ENCODE measurements at places on chromosomes 7 and 10.

DNA sequence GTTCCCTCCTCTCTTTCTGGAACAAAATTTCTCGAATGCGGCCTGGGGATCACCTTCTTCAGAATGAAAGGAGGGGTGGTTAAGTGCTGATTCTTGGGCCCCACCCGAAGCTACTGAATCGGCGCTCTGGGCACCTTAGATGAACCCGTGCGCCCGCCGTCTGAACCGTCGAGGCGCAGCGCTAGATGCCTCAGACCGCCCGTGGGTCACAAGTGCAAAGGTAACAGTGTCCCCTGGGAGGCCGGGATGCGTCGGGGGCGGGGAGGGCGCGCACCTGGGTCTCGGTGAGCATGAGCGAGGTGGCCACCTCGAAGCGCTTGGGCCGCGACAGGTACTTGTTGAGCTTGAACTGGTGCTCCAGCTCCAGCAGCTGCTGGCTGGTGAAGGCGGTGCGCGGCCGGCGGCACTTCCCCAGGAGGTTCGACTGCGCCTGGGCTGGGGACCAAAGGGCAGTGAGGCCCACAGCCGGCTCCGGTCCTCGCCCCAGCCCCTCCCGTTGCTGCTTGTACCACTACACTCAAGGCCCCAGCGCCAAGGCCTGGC lies 4.2 kb downstream of the MNX1 start:
- no peak for DNase-seq

GRCh38 chr10:1662438-1663025 lies 74.8 kb downstream of the ADARB2 start:
- DNase-seq, result no peak

- DNase-seq, result no peak
These were observed 4.9 kb downstream of the TRIM8 start for GRCh38 chr10:102648889-102649796.

DNA sequence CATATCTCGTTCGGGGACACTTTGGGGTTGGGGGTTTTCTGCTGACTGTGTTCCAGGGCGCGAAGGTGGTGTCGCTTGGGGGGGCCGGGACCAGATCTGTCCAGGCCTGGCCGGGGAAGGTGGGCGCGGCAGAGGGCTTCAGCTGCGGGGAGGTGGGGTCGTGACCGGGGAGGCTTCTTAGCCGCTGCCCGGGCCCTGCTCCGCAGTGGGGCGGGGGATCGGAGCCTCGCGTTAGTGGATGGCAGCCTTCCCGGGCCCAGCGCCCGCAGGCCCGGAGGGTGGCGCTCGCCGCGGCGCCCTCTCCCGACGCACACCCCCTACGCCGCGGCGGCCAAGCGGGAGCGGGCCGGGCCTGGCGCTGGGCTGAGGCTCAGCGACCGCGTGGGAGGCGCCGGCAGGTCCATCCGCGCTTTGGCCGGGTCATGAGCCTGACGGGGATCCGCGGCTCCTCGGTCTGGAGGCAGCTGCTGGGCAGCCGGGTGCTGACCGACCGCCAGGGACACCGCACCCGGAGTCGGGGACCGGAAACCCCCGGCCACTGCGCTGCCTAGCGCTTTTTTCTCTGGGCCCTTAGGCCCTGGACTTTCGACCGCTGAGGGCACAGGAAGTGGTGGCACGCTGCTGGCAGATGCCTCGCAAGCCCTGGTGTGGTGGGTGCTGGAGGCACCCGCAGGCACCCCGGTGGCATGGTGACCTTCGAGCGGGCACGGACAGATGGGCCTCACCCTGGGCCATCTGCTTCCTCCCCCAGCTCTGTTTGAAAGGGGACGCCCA lies 1.2 kb downstream of the AGAP3 start:
- no peak for DNase-seq

GRCh38 chr7:24831240-24831639 lies 74.0 kb upstream of the GSDME start:
- DNase-seq, result no peak

- no peak for DNase-seq
These were observed 282.8 kb downstream of the ARHGAP12 start for GRCh38 chr10:31645786-31646185.

DNA sequence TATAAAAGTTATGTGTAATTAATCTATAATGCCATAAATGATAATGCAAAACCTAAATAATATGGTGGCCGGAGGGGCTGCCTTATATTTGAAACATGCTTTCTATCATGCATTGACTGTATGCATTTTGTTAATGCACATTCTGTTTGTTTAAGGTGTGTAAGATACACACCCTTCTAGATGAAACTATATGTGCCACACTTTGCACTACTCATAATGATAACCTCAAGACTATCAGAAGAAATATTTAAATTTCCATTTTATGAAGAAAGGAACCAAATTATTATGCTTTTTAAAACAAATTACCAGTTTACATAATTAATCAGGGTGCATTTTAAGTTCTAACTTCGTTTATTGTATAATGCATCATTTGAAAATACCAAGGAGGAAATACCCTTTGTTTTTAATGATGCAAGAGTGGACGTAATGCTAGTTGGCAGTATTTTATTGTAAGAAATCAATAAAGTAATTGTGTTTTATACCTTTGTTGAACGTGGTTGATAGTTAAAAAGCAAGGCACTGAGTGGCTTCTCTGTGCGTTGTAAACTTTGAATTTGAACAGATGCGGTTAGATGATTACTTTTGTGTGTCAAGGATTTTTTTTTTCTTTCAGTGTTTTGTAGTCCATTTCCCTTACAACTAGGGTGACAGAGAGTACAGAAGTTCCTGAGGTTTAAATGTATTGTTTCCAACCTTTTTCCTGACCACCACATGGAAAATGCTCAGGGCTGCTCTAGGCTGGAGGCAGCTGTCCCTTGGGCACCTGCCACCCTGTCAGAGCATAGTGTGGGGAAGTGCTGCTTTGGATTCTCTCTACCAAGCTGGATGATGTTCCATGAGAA lies 21.6 kb downstream of the NRBF2 start:
- DNase-seq, result no peak

- no peak for DNase-seq
These were observed 13.7 kb downstream of the CLCN1 start for GRCh38 chr7:143329471-143330170.

DNA sequence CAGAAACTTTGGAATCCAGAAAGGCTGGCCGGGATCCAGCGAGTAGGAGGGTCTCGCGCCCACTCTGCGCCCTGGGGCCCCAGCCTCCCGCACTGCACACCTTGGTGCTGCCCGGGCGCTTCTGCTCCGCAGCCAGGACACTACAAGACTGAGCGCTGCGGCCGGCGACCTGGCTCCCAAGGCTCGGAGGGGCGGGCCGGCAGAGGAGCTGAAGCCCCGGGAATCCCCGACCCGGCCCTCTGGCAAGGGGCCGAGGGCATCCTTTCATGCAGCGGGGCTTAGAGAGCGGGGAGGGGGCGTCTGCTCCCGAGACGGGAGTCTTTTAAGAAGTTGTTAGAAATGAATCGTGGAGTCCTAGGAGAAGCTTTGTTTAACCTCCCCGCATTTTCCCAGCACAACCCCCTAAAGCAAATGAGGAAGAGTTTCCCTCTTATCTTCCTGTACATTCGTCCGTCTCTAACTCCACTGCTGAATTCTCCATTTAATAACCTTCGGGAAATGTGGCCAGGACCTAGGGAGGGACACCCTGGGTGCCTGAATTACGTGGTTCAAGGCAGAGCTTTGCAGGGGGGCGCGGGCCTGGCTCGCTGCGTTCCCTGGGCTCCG lies 1.1 kb downstream of the VWC2 start:
- no peak for DNase-seq

DNA sequence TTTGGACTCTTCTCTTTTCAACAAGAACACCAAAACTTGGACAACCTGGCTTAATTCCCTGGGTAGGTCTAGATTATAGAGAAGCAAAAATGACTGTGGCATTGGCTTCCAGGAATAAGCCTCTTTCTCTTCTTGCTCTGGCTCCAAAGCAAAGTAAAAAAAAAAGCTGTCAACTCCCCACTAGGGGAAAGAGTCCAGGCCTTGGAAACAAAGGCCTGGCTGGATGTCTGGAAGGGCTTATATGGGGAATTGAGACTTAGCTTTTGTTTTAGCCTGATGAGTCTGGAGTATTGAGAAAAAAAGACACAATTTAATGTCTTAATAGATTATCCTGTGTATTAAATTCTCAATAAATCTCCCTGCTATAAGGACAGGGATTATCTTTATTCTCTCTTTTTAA lies 300.6 kb downstream of the SORCS3 start:
- no peak for DNase-seq

- no peak for DNase-seq
These were observed 12.1 kb downstream of the KBTBD2 start for GRCh38 chr7:32879460-32879859.

GRCh38 chr10:110698782-110699201 lies 54.7 kb downstream of the RBM20 start:
- DNase-seq, result no peak

GRCh38 chr7:139264220-139264619 lies 33.2 kb downstream of the UBN2 start:
- no peak for DNase-seq

GRCh38 chr10:69413221-69413865 lies 3.4 kb downstream of the TACR2 start:
- no peak for DNase-seq

Measured in stimulated activated CD4-positive, alpha-beta T cell treated with anti-CD3 and anti-CD28 coated beads, TNF-alpha, amount 100 ng/mL, for 4 hours (primary cell).